A549 (cell line): ENCODE measurements at places on chromosomes 7 and 10.
A peak's percentile ranks its signal among the peaks of the same experiment; 100 is the strongest.

DNA sequence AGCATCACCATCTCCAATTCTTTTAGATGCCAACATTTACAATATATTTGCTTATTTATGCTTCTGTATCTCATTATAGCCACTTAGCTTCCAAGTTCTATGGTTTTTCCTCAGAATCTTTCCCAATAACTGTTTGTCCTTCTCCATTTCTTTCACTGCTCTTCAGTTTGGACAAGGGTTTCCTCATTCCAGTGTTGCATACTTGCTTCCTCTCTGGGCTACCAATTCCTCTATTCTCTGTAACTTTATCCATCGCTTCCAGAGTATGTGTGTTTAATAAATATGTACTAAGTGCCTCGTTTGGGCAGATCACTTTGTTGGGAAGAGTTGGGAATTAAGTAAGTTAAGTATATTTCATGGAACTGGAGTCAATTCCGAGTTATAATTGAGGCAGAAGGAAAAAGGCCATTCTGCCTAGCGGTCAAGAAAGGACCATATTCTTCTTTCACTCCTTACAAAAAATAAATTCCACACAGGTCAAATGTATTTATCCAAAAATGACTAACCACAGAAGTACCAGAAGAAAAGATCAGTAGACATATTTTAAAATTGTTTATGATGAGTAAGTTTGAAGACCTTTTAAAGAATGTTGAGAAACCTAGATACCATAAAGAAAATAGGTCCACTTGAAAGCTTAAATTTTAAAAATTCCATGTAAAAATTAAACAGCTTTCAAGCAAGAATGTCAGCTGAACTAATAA, 10.8 kb downstream of the STAMBPL1 start:
- DNase-seq = no peak

GRCh38 chr10:88759366-88760101, at the start of gene LIPN:
LIPN (plus strand) TSS chr10:88760020; CDS start chr10:88761406, 1,386 bp downstream.
- no peak for DNase-seq

DNA sequence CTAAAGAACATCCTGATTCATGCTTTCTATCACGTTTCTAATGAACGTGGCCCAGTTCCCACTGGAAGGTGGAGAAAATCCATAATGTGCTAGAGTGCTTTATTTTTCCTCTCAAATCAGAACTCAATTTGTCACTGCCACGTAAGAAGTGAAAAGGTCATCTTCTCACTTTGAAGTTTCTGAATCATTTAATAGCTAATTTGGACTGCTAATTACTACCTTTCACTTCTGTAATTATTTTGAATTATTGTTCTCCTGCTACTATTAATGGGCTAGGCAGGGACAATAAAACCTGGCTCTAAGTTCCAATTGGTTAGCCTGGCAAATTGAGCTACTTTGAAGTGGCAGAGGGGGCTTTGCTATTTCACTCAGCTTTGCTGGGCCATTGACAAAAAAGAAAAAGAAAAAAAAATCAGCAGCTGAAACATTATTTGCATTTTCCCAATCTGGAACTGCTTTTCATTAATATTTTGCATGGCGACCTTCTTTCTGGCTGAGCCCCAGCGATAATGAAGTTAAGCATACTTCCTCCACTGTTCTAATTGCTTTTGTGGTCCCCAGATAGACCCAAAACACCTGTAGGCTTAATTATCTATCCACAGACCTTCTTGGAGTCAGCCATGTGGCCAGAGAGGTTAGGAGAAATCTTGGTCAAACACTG, 264.2 kb downstream of the SEC23IP start:
- DNase-seq = no peak

DNA sequence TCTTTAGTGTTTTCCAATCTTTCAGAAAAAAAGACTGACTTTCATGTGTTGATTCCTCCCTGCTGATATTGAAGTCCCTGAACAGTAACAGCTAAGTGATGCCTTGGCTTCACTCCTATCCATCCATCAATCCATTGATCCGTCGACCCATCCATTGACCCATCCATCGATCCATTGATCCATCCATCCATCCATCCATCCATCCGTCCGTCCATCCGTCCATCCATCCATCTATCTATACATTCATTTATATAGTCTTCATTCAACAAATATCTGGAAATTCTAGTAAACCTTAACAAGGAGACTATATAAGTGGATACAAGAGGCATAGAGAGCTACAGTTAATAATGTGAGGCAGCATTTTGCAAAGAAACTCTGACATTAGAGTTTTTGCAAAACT, 21.6 kb upstream of the LAMB1 start:
- no peak for DNase-seq

GRCh38 chr7:141700848-141701371, 1.1 kb downstream of the DENND11 start:
- no peak for DNase-seq

DNA sequence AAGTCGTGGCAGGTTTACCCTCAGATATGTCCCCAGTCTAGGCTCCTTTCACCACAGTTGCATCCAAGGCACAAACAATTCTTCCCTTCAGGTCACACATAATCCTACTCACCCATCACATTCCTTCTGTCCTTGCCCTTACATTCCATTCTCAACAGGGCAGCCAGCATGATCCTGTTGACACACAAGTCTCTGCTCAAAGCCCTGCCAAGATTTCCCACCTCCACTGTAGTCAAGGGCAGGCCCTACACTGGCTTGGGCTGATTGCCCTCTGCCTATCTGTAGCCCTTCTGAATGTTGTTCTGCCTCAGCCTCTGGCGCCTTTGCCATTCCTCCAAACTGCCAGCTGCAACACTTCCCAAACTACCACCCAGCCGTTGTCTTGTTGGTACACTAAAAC, 187.9 kb upstream of the AKR1E2 start:
- no peak for DNase-seq

- no peak for DNase-seq
Measured at GRCh38 chr7:132221356-132221755, 354.9 kb downstream of the PLXNA4 start.

DNA sequence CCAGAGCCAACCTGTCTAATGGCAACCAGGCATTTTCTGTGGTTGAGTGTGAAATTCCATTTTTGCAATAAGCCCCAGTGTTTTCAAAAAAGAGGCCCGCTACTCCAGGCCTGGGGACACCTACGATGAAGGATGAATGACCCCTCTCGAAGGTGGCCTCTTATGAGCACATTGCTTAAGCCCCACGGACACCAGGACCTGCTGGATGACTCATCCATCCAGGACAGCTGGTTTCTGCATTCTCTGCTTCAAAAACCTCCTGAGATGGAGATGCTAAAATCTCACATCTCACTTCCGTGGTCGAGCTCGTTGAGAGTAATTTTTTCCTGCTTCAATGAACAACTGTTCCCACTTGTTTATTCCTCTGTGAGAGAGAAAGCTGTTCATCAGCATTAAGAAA, 150.2 kb upstream of the FZD8 start:
- no peak for DNase-seq

DNA sequence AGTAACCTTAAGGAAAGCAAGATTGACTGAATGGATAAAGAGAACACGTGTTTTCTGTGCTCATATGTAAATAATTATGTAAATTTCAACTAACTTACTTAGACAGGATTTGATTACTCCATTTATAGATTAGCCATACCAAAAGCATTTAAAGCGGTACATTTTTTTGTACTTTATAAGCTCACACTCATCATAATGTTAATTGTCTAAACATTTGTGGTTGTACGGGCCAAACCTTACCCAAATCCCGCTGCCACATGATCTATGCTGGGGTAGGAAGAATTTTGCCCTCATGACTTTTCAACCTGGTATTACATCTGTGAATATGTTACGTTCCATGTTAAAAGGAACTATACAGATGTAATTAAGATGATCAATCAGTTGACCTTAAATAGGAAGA, 29.1 kb downstream of the MKX start:
- no peak for DNase-seq

GRCh38 chr10:26579256-26580063, 118.0 kb upstream of the PDSS1 start:
- DNase-seq = no peak

DNA sequence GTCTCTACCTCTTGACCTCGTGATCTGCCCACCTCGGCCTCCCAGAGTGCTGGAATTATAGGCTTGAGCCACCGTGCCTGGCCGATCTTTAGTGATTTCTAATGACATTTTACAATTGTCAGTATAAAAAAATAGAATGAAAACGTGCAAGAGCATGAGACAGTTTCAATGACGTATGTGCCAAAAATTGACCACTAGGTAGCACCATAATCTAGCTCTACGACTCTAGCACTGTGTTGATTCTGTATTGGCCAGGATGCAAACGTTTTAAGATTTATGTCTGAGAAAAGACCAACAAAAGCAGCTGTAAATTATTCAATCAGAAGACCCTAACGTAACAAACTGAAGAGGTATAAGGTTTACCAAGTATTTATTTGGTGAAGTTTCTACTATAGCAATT, 25.4 kb upstream of the EXOC6 start:
- peak; percentile 44 for DNase-seq

DNA sequence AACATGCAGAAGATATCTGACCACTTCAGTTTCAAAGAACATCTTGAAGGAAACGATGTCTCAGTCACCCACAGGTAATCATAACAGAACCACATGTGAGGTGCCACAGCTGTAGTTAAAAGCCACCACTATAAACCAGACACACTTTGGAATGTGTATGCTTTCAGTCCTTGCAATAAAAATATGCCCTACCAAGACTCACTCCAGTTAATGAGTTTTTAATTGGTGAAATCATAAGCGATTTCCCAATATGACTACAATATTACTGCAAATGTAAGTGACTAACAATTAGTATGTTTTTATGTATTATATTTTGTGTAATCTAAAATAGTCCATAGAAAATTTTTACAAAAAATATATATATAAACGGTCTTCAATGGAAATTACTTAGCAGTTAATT, 428.2 kb downstream of the PARD3 start:
- no peak for DNase-seq
